Muscle of leg (tissue), 16 donors: ENCODE measurements at places on chromosomes 11 and 22. TPM values are rescaled to one million over a fixed set of nuclear protein-coding genes. Genes with fewer than 3 reads are reported as not detected.

DNA sequence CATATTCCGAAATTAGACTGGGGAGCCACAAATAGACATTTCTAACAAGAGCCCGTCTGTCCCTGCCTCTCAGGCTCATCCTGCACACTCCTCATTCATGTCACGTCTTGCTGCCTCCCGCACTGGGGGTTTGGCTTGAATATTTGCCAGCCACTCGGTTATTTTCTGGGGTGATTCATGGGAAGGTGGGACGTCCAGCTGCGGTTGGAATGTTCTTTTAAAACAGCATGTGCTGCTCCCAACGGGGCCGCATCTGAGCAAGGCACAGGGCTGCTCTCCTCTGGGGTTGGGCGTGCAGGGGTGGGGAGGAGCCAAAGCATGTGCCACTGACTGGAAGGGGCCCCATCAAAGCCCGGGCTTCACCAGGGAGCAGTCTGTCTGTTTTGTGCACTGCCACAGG lies 25.9 kb upstream of the SLC5A4 start:
- peak; percentile 2 for DNase-seq

KMT5B gene
- 40.9 TPM for polyA plus RNA-seq

MEI1 gene
- polyA plus RNA-seq, result 0.83 TPM

TRIM48 gene
- polyA plus RNA-seq, result not detected

OR52N4 gene
- polyA plus RNA-seq, result 0.23 TPM

GRCh38 chr11:65781962-65782815 lies 1.4 kb upstream of the AP5B1 start:
- no peak for DNase-seq

- DNase-seq, result no peak
These were observed 4.1 kb downstream of the NEU3 start for GRCh38 chr11:74992852-74993251.

GRCh38 chr11:119888119-119888518 lies 159.1 kb upstream of the NECTIN1 start:
- no peak for DNase-seq

DNA sequence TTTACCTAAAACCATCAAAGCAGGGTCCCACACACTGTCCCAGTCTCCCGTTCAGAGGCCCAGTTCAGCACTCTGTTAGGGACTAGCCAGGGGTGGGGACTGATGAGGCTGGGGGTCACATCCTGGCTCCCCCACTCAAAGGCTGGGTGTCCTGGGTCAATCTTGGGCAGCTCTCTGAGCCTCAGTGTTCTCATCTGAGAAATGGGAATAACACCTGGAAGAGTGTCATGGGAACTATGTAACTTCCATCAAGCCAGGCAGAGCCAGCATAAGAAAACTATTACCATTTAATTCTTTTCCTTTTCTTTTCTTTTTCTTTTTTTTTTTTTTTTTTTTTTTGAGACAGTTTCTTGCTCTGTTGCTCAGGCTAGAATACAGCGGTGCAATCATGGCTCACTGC lies 38.4 kb downstream of the TPST2 start:
- DNase-seq, result no peak

- no peak for DNase-seq
These were observed 9.2 kb upstream of the TTLL1 start for GRCh38 chr22:43098356-43098755.

KCNE3 gene
- polyA plus RNA-seq, result 2.2 TPM

GRCh38 chr11:108906826-108907225 lies 242.0 kb downstream of the DDX10 start:
- no peak for DNase-seq

GRCh38 chr22:48342016-48342415 lies 1485.7 kb downstream of the BRD1 start:
- DNase-seq, result no peak

PATL1 gene
- polyA plus RNA-seq, result 26.6 TPM

- peak; percentile 12 for DNase-seq
These were observed 14.4 kb downstream of the ATXN10 start for GRCh38 chr22:45686004-45686403.

DNA sequence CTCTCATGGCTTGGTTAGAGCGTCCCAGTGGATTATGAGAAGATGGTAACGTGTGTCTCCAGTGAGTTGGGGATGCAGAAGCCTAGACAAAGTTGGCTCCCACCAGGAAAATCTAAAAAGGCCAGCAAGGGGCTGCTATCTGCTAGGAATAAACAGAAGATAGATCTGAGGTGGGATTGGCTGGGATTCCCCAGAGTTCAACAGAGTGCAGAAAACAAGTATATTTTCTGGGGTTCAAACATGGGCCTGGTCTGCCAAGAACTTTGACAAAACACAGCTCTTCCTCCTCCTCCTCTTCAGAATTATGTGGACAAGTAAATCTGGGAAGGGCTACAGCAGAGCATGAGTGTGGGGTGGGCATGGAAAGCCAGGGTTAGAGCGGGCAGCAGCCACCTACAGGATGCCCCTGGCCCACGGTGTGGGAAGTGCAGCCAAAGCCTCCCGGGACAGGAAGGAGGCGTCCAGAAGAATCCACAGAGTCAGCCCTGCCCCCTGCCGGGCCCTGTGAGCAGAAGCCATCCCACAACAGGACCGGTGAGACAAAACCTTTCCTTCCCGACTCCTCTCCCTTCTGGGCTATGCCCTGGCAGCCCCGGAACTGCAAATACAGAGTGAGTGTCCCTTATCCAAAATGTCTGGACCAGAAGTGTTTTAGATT lies 67.1 kb downstream of the CD82 start:
- DNase-seq, result peak; percentile 28

- no peak for DNase-seq
These were observed 2023.8 kb downstream of the LRRC4C start for GRCh38 chr11:39435641-39436040.
